ENCODE measurements at places on chromosomes 4 and X. TPM values are rescaled to one million over a fixed set of nuclear protein-coding genes. Genes with fewer than 3 reads are reported as not detected.

The LNX1 gene
- total RNA-seq, result not detected

- DNase-seq, result peak; percentile 62
These were observed 6.1 kb downstream of the FAT1 start for GRCh38 chr4:186717556-186717955.

- no peak for DNase-seq
These were observed 1366.1 kb downstream of the FAM133A start for GRCh38 chrX:95040104-95040503.

The SHROOM4 gene
- total RNA-seq, result 0.12 TPM

The GAGE12E gene
- total RNA-seq, result not detected

The XG gene
- total RNA-seq, result not detected

The UBL4A gene
- total RNA-seq, result 27.9 TPM

DNA sequence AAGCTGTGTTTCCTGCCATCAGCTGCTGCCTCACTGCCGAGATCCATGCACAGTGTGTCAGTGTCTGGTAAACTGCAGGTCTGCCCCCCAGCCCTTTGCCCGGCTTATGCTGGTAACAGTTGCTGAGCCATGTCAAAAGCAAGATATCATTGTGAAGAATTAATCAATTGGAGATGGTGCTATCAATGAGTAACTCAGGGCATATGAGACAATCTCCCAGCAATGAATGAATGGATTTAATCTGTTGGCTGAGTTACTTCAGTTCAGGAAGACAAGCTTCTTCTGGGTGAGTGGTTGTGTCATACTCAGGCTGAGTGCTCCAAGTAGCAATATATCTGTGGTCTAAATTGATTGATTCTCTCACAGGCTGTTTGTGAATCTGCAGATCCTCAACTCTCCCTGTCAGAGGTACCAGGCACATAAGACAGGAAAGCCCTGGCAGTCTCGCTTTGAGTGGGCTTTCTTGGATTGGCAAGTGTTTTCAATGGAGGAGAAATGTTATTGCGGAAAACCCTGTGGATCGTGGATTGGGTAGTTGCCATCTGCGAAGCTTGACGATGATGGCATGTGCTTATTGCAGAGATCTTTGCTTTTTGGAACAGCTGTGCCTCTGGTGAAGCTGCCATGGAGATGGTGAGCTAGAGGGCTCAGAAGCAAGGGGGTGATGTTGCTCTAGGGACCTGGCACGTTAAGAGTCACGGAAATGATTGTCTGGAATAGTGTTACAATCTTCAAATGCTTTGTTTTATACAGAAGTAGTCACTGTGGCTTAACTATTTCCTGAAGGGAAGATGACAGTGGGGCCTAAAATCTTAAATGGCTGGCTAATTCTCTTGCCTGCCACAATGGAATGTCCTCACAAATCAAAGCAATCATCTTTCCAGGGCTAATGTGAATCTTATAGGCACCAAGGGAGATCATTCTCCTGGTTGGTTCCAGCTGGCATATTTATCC lies 147.6 kb upstream of the TBC1D9 start:
- DNase-seq, result no peak

The FAT4 gene
- total RNA-seq, result 6.6 TPM

The MFAP3L gene
- 4.1 TPM for total RNA-seq

The FAM156B gene
- total RNA-seq, result 16.5 TPM

GRCh38 chrX:51257490-51257889 lies 75.1 kb upstream of the NUDT10 start:
- no peak for DNase-seq

The ESX1 gene
- total RNA-seq, result not detected

GRCh38 chr4:37797374-37797773 lies 29.1 kb upstream of the PGM2 start:
- no peak for DNase-seq
